Tracheal epithelial cell (primary cell): ENCODE measurements at places on chromosomes 4 and X. TPM values are rescaled to one million over a fixed set of nuclear protein-coding genes. Genes with fewer than 3 reads are reported as not detected.

The PCDH18 gene
- under 0.01 TPM in 1 of 2 replicates, not detected in the other for total RNA-seq

The HS3ST1 gene
- 2.3 and 6.5 TPM in 2 replicates for total RNA-seq

The ERAS gene
- total RNA-seq: not detected in 2 replicates

The VCX3B gene
- total RNA-seq: not detected in 2 replicates

The GRIA2 gene
- not detected in 2 replicates for total RNA-seq

The ATP2B3 gene
- total RNA-seq: not detected in 2 replicates
